ENCODE measurements at places on chromosomes 11 and 22.

DNA sequence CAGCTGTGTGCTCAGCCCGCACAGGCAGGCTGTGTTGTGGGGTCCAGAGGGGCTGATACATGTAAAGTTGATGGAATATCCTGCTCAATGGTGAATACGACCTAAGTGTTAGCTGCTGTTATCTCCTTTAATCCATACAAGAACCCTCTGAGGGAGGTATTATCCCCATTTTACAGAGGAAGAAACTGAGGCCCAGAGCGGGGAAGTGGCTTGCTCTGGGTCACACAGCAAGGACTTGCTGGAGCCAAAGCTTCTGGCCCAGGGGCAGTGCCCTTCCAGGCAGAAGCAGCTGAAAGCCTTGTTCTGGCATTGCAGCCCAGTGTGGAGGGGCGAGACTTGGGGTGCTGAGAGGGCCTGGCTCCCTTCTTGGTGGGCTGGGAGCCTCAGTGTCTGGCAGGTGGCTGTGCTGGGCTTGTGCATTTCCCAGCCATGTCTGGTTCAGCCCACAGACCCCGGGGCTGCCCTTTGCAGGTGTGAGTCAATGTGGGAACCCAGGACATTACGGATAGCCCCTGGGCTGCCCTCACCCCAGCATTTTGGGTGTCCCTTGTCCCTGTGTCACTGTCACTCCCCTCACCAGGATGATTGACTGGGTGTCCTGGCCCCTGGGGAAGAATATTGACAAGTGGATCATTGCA, 10.4 kb downstream of the USP35 start:
- no peak for DNase-seq

- DNase-seq, result no peak
These were observed 734 bp downstream of the ZNF280B start for GRCh38 chr22:22507743-22508273.

GRCh38 chr11:20707876-20708275, 38.5 kb downstream of the NELL1 start:
- no peak for DNase-seq

- no peak for DNase-seq
These were observed 44.7 kb downstream of the MICAL2 start for GRCh38 chr11:12154871-12155668.

DNA sequence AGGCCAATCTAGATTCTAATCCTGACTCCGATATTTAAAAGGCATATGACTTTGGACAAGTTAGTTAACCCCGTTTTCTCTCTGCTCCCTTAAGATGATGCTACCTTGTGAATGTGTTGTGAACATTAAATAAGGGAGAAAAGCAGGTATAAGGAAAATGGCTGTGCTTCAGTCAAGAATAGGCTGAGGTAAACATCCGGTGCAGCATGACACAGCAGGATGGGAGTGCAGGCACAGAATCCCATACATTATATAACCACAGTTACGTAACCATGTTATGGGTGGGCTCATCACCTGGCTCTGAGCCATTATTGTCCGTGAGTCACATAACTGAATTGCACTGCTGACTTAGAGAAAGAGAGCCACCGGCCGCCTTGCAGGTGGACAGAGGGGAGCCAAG, 382.2 kb upstream of the ANO5 start:
- no peak for DNase-seq

DNA sequence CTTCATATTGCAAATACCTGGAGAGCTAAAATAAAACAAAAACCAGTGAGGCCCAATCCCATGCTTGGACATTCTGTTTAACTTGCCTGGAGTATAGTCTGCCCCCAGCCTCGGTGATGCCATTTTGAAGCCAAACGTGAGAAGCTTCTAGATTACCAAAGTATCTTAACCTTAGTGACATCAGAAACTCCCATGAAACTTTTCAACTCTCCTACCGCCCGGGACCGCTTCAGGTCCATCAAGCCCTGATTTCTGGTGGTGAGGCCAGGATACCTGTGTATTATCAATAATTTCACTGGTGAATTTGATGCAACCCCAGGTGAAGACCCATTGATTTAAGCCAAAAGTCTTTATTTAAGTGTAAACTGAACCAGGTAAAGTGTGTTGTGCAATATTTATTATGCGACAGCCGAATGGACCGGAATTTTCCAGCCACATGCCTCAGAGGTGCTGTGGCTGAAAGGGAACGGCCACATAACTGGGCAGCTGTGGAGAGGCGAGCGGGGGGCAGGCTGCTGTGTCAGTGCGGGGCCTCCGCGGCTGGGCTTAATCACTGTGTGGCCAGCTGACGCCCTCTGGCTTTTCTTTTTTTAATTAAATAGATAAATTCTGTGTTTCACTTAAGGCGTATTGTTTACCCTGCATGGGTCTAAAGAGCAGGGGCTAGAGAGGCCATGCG, 385.5 kb upstream of the B3GAT1 start:
- no peak for DNase-seq

GRCh38 chr11:8567602-8568198, 26.3 kb downstream of the STK33 start:
- DNase-seq, result no peak

Measured in Jurkat, Clone E6-1 (cell line).